NCI-H2081 treated with DMSO at 0.1 percent for 48 hours (cell line): ENCODE measurements at places on chromosomes 2 and 18.

GRCh38 chr2:144516411-144516980 lies 3.4 kb downstream of the ZEB2 start:
- DNase-seq, result no peak

- no peak for DNase-seq
Observed at GRCh38 chr18:2856547-2857170, 9.9 kb downstream of the EMILIN2 start.

GRCh38 chr2:223169830-223170605 lies 118.0 kb downstream of the KCNE4 start:
- no peak for DNase-seq

GRCh38 chr2:147636238-147636882 lies 208.5 kb upstream of the ACVR2A start:
- no peak for DNase-seq

- no peak for DNase-seq
Observed at GRCh38 chr2:143852759-143853158, 667.2 kb downstream of the ZEB2 start.

- no peak for DNase-seq
Observed at GRCh38 chr2:54454548-54455130, 1.5 kb upstream of the SPTBN1 start.

- no peak for DNase-seq
Observed at GRCh38 chr2:15784886-15785801, 155.2 kb upstream of the MYCN start.

GRCh38 chr18:49321797-49322461 lies 138.5 kb downstream of the DYM start:
- DNase-seq, result no peak

DNA sequence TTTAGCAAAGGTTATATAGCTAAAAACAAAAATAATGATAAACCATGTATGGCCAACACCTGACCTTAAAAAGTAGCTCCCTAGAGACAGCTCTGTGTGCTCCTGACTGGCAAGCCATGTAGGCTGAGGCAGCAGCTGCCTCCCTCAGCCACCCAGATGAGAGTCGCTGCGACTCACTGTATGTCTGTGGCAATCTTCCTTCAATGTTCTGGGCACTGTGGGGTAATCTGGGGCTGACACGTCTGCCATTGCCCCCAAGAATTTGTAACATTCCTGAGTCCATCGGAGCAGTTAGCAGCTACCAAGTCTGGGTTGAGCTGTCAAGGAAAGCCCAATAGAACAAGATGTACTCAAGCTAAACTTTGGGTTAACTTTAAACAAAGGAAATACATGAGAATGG lies 106.4 kb upstream of the DAPL1 start:
- DNase-seq, result no peak

DNA sequence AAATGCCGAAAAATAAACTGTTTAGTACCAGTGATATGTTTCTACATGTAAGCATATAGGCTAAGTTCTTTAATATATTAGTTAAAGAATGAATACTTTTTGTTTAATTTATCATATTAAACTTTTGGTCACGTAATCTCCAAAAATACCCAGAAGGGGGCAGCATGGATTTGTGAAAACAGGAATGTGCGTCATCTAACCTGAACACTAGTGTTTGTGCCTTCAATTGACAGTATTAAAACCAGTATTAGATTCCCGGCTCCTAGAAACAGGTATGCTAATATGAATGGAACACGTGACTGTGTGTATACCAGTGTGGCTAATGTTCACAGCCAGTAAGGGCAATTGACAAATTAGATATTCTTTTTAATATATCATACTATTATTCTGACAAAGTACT lies 51.8 kb downstream of the WDR7 start:
- no peak for DNase-seq

- DNase-seq, result no peak
Observed at GRCh38 chr2:2007551-2008501, 263.5 kb upstream of the PXDN start.

- DNase-seq, result no peak
Observed at GRCh38 chr18:12593866-12594265, 64.0 kb downstream of the SPIRE1 start.

- DNase-seq, result no peak
Observed at GRCh38 chr18:41390309-41390708, 564.7 kb upstream of the PIK3C3 start.

- DNase-seq, result no peak
Observed at GRCh38 chr2:70748002-70748784, 19.8 kb downstream of the ADD2 start.

GRCh38 chr2:161158882-161159281 lies 1.3 kb upstream of the TANK start:
- DNase-seq, result no peak

DNA sequence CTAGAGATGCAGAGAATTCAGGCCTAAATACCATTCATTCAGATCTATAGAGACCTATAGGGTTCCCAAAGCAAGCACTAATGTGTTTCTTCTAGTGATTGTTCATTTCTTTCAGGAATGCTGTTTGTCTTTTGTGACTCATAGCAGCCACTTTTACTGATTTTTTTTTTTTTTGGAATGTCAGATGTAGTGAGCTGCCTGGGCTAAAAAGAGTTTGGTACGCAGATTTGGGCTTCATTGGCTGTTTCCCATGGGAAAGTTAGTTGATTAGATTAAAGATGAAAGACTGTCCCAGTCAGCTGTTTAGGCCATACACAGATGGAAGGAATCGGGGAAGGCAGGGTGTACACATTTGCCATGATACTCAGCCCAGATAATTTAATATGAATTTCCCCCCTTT lies 87.6 kb downstream of the CDC42EP3 start:
- DNase-seq, result no peak

GRCh38 chr2:145652036-145652435 lies 1132.1 kb upstream of the ZEB2 start:
- DNase-seq, result no peak

- DNase-seq, result no peak
Observed at GRCh38 chr2:159706385-159706980, 5.8 kb upstream of the MARCHF7 start.

DNA sequence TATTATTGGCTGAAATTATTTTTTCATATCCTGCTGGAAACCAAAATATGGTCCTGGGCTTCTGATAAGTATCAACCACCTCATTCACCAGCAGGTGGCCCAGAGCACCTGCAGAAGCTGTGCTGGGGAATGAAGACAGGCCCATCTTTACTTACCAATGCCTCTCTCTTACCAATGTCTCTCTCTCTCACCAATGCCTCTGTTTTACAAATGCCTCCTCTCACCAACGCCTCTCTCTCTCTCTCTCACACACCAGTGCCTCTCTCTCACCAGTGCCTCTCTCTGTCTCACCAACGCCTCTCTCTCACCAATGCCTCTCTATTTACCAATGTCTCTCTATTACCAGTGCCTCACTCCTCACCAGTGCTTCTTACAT lies 2.3 kb upstream of the MAL start:
- no peak for DNase-seq

DNA sequence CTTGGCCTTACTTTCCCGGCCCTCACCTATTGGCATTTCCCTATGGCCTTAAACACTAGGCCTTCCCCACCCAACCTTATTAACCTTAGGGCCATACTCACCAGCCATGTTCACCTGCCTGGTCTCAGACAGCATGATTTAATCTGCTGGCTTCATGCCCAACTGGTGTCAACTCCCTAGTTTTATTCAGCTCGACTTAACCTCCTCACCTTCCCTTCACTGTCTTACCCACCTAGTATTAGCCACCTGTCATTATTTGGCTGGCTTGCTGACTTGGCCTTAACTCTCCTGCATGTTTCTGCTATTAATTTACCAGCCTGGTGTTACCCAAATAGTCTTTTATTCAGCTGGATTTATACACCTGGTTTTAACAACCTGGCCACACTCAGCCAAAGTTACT lies 136.0 kb upstream of the ZSWIM2 start:
- DNase-seq, result no peak

GRCh38 chr18:57630754-57631595 lies 9.3 kb upstream of the NARS1 start:
- no peak for DNase-seq

GRCh38 chr2:177282181-177282641 lies 17.7 kb upstream of the NFE2L2 start:
- DNase-seq, result no peak

- no peak for DNase-seq
Observed at GRCh38 chr2:203582468-203582867, 47.4 kb upstream of the RAPH1 start.

DNA sequence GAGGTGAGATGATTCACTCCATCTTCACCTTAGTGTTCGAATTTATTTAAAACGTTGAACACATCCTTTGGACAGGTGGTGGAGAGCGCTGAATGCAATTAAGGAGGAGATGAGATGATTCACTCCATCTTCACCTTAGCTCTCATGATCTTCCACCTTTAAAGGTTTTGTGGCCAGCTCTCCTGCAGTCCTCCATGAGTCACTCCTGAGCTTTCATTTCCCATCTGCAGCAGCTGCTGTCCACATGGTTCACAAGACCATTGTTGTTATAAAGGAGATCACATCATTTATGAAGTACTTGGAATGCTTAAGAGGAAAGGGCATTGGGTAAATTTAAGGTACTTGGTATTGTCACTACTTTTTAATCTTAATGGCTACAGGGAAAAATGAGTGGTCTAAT lies 298.5 kb downstream of the PAX3 start:
- no peak for DNase-seq

GRCh38 chr2:171735991-171736710 lies 48.9 kb downstream of the DYNC1I2 start:
- no peak for DNase-seq

GRCh38 chr2:30629866-30630265 lies 177.4 kb downstream of the CAPN13 start:
- no peak for DNase-seq

DNA sequence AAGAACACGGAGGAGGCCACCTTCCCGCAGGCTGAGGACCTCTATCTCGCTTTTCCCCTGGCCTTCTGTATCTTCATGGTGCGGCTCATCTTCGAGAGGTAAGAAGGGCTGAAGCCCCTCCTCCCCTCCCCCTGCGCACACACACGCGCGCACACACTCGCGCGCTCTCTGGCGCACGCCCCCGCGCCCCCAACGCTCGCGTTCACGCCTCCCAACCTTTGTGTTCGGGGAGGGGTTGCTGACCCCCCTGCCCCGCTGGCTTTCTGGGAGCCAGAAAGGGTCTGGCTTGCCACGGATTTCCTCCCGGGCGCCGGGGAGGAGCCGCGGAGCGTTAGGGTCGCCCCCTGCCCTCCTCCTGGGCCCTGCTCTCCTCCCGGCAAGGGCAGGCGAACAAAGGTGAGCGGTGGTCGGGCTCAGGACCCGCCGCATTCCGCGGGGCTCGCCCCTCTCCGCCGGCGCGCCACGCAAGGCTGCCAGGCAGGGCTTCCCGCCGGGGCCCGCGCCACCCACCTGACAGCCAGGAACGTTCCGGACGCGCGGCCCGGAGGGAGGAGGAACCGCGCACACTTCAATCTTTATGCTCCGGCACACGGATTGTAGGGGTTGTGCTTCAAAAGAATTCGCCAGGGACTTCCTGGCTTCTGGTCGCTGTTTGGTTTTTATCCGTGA lies 583 bp downstream of the CERS6 start:
- no peak for DNase-seq

GRCh38 chr2:21561965-21562364 lies 438.2 kb downstream of the TDRD15 start:
- no peak for DNase-seq

- DNase-seq, result no peak
Observed at GRCh38 chr18:31204833-31205232, 42.2 kb upstream of the DSC1 start.
